ENCODE measurements at places on chromosomes 7 and 10.

DNA sequence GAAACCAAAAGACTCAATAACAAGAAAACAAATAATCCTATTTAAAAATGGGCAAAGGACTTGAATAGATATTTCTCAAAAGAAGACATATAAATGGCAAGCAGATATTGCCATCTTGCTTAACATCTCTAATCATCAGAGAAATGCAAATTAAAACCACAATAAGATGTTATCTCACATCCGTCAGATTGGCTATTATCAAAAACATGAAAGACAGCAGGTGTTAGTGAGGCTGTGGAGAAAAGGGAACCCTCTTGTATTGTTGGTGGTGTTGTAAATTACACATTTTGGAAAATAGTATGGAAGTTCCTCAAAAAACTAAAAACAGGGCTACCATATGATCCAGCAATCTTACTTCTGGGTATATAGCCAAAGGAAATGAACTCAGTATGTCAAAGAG lies 25.7 kb downstream of the OPALIN start:
- no peak for DNase-seq

- DNase-seq = peak; percentile 23
These were observed 40.8 kb downstream of the RBM20 start for GRCh38 chr10:110684800-110685446.

DNA sequence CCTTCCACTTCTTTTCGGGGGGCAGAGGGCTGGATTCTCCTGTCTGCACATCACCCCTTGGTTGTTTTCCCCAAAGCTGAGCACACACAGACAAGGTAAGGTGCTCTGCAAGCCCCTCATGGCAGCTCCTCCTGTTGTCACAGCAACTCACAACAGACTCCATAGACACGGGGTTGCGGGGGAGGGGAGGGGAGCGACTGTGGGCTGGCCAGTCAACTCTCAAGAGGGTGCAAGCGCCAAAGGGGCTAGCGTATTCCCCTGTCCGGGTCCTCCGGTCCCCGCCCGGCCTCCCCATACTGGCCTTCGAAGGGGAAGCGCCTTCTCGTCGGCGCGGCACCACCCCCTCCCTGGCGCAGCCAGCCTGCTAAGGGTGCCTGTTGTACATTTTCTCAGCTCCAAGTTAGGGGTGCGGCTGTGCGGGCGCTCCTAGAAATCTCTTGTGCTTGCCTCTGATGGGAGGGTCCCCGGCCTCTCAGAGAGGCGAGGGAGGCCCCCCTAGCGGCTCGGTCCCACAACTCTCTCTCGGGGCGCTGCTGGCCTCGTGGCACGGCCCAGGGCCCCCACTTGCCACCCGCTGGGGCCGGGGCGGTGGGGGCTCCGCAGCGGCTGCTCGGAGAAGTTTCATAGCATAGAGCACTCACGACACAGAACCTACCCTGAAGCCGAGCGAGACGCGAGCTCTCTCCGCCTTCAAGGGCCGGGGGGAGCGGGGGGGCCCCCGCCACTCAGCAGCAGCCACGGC lies 498 bp downstream of the RHOBTB1 start:
- peak; percentile 52 for DNase-seq

GRCh38 chr10:15245530-15245929 lies 77.0 kb upstream of the NMT2 start:
- DNase-seq = no peak

DNA sequence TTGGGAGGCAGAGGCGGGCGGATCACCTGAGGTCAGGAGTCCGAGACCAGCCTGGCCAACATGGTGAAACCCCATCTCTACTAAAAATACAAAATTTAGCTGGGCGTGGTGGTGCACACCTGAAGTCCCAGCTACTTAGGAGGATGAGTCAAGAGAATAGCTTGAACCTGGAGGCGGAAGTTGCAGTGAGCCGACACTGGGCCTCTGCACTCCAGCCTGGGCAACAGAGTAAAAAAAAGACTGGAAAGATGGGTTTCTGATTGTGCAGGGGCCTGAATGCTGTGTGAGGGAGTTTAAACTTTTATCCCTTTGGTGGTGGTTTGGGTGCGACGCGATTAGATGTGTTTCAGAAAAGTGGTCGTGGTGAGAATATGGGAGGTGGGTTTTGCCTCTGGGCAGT lies 1.8 kb downstream of the CHST12 start:
- no peak for DNase-seq

- DNase-seq = no peak
These were observed at the start of gene LRCH4 for GRCh38 chr7:100585511-100586265. Gene LRCH4 (minus strand): TSS chr7:100586129. CDS start chr7:100586100, 29 bp downstream.

- DNase-seq = no peak
These were observed 156.9 kb downstream of the PLCE1 start for GRCh38 chr10:94150541-94151184.

DNA sequence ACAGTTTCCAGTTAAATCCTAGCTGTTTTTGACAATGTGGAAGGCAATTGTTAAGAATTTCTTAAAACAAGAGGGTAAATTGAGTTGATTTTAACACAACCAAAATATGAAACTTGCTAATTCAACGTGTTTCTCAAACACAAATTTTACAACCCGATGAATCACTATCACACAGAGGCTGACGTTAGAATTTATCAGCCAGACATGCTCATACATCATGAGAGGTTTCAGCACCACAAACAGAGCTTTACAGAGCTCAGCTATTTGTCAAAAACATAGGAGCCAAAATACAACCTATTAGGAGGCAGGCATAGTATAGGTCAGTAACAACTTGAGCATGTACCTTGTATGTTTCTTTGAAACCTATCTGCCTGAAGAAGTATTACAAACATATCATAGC lies 36.1 kb downstream of the LRRN3 start:
- peak; percentile 48 for DNase-seq
